ENCODE measurements at places on chromosomes 1 and 21.

DNA sequence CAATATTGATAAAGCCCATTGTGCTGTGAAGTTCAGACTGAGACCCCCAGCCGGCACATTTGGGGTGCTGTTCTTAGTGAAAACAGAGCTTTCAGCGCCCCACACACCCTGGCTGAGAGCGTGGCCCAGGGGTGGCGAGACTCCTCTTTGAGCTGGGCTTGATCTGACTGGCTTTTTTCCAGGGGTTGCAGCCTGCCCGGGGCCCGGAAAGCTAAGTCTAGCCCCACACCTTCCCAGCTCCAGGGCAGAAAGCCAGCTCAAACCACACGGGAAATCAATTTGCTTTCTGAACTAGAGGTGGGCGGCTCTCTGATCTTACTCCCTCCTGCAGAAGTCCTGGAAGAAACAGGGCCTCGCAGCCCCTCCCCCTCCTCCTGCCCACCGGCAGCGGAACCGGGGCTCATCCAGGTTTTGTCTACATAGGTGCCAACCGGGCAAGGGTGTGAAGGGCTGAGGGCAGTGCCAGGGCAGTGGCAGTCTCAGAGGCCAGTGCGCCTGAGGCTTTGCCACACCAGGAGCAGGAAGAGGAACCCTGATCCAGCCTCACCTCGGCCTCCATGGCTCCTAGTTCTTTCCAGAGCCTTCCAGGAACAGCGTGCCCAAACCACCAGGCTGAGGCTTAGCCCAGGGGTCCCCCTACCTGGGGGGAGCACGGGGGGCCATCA is 155.3 kb downstream of the NPHP4 start:
- DNase-seq: no peak

DNA sequence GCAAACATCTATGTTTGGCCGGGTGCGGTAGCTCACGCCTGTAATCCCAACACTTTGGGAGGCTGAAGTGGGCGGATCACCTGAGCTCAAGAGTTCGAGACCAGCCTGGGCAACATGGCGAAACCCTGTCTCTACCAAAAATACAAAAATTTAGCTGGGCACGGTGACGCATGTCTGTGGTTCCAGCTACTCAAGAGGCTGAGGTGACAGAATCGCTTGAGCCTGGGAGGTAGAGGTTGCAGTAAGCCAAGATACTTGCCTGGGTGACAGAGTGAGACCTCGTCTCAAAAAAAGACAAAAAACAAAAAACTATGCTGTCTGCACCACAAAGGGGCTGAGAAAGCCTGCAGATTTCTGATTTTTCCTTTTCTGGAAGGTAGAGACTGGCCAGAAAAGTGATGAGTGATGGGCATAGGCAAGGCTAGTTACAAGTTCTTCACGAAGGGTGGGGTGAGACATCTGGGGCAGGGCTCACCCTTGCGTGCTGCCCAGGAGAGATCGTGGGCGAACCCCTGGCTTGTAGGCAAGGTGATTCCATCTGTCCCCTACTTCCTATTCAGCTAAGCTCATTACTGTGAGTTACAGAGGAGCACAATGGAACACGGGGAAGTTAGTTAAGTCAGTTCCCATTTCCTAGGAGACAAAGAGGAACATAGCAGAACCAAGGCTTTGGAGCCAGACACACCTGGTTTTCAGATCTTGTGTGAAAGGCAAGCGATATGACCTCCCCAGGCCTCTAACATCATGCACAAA is 3.2 kb downstream of the SLC2A1 start:
- no peak for DNase-seq

DNA sequence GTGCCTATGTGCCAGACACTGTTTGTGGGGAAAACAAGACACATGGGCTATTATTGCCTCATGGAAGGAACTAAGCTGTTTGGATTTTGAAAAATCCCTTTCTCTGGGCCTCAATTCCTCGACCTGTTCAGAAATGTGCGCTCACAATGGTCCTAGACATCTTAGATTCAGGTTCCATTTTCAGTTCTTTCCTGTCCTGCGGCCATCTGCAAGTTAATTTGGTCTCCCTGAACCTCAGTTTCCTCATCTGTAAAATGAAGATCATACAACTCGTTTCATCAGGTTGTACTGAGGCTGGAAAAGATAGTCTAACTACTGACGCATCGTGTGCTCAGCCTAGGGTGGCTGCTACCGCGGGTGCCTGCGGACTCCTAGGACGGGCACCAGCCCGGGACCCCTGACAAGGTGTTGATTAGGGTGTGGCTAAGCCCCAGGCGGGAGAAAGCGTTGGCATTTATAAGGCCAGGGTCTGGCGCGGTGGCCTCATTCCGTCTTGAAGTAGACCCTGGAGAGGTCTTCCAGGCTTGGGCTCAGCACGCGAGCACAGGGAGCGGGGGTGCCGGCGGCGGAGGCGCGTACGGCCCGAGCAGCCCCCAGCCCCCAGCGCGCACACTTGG is 493 bp upstream of the ELOA start:
- no peak for DNase-seq

- DNase-seq: no peak
These were observed 36.7 kb upstream of the KIF26B start for GRCh38 chr1:245118066-245118465.

DNA sequence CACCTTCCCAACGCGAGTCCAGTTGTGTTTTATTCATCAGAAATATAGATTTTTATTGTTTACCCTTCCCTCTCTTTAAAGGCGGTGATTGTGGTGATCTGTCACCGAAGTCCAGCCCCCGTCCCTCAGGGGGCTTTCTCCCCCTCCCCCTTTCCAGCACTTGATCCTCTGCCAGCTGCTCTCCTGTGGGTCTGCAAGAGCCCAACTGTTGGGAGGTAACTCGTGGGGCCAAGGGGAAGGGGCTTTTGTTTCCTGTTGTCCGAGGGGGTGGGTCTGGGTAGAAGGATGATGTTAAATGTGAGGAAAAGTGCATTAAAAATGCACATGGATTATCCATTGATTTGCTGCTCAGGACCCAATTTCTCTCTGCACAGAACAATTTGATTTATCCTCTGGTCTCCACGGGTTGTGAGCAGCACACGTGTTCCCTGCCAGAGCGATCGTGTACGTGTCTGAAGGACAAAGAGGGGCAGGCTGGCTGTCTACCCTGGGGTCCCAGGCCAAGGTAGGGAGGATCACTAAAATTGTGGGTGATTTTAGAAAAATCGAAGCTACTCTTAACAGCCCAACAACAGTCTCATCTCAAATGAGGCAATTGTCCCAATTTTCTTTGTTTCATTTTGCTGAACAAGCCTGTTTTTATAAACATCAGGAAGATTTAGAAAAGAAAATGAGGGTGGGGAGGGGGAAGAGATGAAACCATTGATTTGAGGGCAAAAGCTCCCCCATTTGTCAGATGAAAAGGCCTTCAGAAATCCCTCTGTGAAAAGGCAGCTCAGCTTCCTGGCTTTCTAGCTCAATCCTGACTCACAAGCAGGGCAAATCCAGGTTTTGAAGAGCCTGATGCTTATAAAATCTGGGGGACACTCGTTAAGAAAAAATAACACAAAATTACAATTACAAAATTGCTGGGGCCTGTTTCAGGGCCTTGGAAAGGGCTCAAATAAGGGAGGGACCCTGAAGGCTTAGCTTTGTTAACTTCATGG is 176.2 kb downstream of the RHOU start:
- DNase-seq: no peak

DNA sequence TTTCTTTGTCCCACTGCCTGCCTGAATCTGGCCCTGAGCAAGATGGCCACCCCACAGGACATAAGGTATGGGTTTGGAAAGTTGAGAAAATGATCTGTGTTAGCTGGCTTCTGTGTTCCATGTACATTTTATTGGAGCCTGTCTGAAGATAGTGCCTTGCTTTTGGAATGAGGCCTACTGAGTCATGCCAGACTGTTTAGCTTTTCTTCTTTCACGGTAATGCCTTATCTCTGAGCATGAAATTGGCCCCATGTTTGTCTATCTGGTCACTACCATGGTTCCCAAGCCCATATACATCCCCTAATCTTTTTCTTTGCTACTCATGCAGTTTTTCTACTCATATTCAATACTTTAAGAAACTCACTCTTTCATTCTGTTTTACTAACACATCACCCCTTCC is 85.1 kb upstream of the LMO4 start:
- DNase-seq: no peak

DNA sequence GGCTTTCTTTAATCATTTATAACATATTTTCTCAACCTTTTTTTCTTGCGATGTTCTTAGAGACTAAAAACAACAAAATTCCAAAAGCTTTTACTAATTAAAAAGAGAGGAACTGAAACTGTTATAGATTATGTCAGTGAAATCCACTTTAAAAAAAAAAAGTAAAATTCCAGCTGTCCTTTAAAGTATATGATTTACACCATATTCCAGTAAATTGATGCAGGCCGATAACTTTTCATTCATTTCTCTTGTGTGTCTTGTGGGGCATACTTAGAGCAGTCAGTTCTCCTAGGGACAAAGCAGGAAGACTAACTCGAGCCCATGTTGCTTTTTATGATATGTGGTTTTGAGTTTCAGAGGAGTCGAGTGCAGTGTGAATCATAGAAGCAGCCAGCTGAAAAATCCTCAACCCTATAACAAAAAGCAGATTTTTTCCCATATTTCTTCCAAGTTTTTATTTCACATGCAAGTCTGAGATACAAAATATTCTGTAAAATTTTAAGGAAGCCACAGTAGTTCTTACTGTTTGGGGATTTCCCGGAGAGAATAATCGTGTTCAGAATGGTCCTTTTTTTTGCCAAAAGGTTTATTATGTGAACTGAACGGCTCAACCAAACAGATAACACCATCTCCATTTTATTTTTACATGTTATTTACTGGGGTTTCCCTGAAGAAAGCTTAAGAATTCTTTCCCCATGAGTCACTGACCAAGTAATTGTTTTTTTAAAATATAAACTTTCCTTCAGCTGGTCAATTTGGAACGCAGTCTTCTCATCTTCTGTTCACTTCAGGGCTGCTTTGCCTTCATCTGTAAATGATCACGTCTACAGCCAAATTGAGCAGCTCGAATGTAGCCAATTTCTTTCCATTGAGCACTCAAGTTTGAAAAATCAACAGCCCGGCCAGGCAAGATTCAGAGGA is 77.0 kb upstream of the C1orf105 start:
- DNase-seq: peak; percentile 78

DNA sequence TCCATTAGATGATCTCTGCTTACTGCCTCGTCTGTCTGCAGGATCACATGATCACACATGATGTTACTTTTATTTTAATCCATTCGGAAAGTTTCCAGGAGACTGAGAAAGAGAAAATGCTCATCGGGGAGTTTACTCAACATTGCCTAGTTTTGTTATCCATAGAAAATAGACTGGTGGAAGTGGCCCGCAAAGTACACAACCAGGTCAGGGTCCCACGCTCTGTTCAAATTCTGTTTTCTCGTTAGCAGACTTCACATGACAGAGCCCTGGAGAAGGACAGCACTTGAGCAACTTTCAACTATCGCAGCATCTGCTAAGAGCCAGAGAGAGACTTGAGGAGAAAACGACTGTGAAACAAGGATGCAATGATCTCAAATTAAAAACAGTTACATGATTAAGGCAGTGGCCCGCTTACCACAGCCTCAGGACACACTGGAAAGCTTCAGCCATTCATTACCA is 44.2 kb downstream of the ADAMTS1 start:
- DNase-seq: peak; percentile 85

DNA sequence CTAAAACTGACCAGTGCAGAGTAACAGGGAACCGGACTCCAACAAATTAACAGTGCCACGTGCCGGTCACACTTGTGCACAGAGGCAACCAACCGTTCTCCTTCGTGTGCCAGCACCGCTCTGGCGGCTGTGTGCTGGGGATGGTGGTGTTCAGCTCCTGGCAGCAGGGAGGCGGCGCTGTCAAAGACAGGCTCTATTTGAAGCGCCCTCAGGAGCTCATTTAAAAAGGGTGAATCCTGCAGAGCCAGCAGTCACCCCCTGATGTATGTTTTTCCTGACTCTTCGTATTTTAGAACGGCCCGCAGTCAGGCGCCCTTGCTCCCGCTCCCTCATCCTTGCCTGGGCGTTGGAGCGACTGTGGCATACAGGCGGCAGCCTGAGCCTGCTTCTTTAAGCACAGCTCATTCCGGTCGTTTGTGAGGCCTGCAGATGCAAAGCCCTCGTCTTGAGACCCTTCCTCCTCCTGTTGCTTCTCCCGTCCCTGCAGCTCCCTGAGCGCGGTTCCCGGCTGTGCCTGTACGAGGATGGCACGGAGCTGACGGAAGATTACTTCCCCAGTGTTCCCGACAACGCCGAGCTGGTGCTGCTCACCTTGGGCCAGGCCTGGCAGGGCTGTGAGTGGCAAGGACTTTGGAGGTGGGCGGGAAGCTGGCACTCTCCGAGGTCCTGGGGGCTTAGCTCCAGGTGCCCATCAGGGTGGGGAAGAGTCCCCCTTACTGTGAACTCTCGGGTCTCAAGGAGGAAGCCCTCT is 1.1 kb downstream of the DFFB start:
- DNase-seq: peak; percentile 9

DNA sequence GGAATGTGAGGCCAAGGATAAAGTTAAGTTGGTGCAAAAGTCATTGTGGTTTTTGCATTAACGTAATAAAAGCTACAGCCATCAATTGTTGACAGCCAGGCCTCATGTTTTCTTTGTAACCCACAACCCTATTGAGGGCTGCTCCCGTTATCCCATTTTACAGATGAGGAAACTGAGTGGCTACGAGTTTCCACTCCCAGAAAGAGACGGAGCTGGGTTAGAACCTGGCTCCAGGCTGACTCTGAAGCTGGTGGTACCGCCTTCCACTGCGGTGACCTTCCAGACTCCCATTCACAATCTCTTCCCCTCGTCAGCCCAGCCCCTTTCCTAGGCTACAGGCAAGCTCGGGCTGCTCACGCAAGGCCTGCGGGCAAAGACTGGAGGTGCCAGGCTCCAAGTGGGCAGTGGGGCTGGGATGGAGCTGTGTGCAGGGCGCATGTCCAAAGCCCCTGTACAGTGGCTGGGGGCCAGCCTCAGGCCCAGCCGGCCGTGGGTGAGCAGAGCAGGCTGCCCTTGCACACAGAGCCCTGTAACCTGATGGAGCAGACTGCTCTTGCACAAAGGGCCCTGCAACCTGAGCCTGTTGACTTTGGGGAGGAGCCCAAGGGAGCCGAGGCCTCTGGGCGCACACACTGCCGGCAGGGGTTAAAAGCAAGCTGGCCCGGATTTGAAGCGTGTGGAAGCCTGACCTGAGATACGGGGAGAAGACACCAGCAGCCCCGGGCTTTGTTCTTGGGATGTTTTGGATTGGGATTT is 97.4 kb upstream of the TMPRSS2 start:
- no peak for DNase-seq

DNA sequence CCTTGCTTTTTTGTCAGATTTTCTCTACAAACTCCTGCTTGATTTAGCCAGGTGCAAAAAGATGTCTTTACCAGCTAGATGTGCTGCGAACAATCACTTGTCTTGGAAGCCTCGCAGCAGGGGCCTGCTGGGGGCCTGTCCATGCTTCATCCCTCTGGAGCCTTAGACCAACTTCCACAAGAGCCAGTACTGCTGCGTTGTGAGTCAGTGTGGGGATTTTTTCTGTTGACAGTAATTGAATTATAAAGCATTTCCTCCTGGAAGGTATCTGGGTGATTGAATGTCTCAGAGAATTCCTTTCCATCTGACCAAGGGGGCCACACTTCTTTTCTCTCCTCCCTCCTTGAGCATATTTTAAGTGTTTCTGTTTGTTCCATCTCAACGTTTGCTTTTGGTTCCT is 40.4 kb upstream of the LDLRAP1 start:
- peak; percentile 23 for DNase-seq

- DNase-seq: no peak
These were observed 144.0 kb downstream of the PGBD5 start for GRCh38 chr1:230282157-230282556.

Data from skeletal muscle cell (primary cell).